ENCODE measurements at places on chromosomes 7 and 10.
A peak's percentile ranks its signal among the peaks of the same experiment; 100 is the strongest.

GRCh38 chr7:113404245-113404644 lies 285.9 kb upstream of the SMIM30 start:
- DNase-seq, result no peak

- no peak for DNase-seq
Measured at GRCh38 chr10:108462005-108462404, 1297.5 kb upstream of the SORCS1 start.

- no peak for DNase-seq
Measured at GRCh38 chr10:103640436-103641181, 147.1 kb downstream of the NEURL1 start.

DNA sequence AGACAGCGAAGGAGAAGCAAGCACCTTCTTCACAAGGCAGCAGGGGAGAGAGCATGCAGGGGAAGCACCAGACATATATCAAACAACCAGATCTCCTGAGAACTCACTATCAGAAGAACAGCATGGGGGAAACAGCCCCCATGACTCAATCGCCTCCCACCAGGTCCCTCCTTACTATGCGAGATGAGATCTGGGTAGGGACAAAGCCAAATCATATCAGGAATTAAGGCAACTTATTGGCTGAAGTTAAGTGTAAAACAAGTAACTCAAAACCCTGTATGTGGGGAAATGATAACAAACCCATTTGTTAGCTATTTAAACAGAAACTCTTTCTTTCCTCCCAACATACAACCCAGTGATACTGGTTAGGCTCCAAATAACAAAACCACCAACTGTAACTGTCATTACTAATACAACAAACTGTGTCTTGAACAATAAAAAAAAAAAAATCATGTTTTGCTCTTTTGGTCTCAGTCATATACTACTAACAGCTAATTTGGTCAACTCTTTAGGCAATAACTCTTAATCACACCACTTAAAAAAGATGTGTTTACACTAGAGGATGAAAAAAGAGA lies 57.8 kb downstream of the MINDY3 start:
- DNase-seq, result no peak

DNA sequence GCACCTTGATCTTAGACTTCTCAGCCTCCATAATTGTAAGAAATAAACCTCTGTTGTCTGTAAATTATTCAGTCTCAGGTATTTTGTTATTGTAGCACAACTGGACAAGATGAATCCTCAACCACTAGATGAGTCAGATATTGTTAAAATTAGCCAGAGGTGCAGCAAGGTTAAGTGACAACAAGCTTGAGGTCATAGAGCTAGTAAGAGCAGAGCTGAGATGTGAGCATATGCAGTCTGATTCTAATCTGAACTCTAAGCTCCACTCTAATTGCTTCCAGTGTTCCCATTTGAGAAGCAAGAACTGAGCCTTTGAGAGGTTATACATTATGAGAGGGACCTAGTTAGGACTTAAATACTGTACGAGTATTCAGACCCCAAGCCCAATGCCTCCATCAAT lies 93.1 kb downstream of the FZD1 start:
- no peak for DNase-seq

DNA sequence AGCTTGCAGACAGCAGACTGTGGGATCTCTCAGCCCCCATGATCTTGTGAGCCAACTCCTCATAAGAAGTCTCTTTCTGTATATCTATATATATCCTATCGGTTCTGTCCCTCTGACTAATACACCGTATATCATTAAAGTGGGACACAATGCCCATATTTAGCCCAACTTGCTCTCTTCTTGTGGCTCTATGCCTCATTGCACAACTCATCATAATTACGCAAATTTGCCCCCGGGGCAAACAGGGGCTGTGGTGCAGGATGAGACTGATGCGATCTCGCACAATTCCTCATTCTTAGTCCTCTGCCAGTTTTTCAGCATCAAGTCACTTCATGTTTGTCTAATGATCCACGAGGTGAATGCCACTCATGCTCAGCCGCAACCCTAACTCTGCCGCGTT lies 183.2 kb downstream of the PRPF18 start:
- DNase-seq, result no peak

- DNase-seq, result no peak
Measured at GRCh38 chr7:29331163-29331562, 136.6 kb downstream of the CHN2 start.

GRCh38 chr7:880450-880849 lies 4.1 kb downstream of the GET4 start:
- DNase-seq, result no peak

GRCh38 chr7:132321387-132321786 lies 254.9 kb downstream of the PLXNA4 start:
- DNase-seq, result no peak

DNA sequence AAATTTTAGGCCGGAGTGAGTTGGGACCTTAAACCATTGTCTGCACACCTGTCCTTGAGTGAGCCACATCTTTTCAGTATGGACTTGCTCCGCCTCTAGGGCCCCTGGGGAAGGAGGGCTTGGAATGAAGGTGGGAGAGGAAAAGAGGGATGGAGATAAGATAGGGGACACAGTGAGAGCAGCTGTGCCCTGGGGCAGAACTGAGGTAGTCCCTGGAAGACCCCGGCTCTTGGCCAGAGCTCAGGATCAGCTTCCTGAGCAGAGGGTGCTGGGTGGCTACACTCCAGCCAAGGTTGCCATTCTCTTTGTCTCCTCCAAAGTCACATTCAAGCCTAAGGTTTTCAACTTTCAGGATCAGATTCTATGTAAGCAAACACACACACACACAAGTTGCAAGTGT lies 82.0 kb downstream of the MKI67 start:
- DNase-seq, result no peak

GRCh38 chr7:128075242-128076095 lies 44.2 kb upstream of the LRRC4 start:
- DNase-seq, result no peak

- DNase-seq, result no peak
Measured at GRCh38 chr10:118672766-118673715, 77.6 kb upstream of the PRLHR start.

- no peak for DNase-seq
Measured at GRCh38 chr10:50605269-50605950, 18.3 kb downstream of the SGMS1 start.

DNA sequence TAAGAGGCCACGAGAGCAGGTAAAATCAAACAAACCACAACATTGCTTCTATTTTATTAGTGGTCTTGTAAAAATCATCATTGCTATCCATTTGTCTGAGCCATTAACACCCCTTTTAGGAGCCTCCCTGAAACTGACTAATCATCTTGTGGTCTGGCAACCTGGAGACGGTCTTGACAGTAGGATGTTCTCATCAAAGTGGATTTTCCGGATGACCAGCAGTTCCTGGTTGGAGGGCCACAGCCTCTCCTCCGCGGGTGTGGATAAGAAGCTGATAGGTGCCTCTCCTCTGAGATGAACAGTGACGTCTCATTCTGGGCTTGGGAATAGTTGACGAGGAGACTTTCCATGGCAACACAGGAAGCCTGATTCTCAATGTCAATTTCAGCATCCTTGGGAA lies 490.7 kb downstream of the TYW1 start:
- DNase-seq, result no peak

DNA sequence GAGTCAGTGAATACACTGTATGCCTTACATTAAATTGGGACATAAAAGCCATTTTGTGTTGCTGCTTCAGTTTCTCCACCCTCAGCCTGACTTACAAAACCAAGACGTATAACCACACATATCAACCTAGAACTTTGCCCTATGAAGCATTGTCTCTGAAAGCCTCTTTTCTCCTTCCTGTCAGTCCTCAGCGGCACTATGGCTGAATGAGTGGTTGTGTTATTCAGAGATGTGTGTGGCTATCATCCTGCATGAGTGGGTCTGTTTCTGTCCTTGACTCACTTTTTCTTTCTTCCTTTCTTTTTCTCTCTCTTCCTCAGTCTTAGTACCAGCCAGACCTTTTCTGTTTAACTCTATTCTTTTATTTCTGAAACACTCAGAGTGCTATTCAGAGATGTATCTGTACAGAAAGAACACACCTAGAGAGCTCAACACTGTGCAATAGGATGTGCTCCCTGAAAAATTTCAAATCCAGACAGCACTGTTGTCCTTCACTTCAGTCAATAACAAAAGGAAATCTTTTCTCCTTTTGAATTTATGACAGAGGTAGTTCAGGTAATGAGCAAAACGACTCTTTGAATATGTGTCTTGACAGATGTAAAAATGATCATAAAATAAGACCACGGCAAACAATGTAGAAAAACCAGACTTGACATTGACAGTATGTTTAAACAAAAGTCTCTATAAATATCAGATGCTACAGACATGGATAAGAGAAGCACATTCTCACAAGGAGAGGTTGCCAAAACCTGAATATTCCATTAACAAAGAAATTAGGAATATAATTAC lies 163.3 kb upstream of the FEZF1 start:
- DNase-seq, result no peak

- DNase-seq, result no peak
Measured at GRCh38 chr10:88952647-88953111, at the start of gene ACTA2. TSS of gene ACTA2 (minus strand) at chr10:88952773. CDS start at chr10:88948930, 3,843 bp downstream.

- no peak for DNase-seq
Measured at GRCh38 chr10:69801434-69802315, at the start of gene COL13A1. TSS of gene COL13A1 (plus strand) at chr10:69801906. CDS start at chr10:69802424, 518 bp downstream.

GRCh38 chr7:83798489-83798888 lies 149.6 kb upstream of the SEMA3E start:
- no peak for DNase-seq

DNA sequence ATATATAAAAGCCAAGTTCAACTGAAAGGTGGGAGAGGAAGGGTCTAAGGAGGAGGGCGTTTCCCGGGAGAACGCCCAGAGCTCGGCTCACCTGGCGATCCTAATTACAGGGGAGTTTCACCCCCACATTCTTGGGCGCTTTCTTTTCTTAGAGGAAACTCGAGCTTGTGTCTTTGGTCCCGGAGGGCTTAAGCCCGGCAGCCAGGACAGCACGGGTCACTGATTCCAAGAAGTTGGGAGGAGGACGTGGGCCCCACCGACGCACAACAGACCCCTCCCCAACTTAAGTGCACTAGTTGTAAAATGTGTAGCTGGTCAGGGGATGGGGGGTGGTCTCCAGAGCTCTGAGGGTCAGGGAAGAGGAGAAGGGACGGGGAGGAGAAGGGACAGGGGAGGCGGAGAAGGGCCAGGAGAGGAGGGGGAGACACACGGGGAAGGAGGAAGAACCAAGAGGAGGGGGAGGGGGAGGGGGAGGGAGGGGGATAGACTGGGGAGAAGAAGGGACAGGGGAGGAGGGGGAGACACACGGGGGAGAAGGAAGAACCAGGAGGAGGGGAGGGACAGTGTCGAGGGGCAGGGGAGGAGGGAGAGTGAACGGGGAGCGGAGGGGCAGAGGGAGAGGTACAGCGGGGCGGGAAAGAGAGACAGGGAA lies 874 bp downstream of the BAIAP2L1 start:
- DNase-seq, result no peak

GRCh38 chr10:131938681-131939080 lies 37.9 kb downstream of the PPP2R2D start:
- no peak for DNase-seq

DNA sequence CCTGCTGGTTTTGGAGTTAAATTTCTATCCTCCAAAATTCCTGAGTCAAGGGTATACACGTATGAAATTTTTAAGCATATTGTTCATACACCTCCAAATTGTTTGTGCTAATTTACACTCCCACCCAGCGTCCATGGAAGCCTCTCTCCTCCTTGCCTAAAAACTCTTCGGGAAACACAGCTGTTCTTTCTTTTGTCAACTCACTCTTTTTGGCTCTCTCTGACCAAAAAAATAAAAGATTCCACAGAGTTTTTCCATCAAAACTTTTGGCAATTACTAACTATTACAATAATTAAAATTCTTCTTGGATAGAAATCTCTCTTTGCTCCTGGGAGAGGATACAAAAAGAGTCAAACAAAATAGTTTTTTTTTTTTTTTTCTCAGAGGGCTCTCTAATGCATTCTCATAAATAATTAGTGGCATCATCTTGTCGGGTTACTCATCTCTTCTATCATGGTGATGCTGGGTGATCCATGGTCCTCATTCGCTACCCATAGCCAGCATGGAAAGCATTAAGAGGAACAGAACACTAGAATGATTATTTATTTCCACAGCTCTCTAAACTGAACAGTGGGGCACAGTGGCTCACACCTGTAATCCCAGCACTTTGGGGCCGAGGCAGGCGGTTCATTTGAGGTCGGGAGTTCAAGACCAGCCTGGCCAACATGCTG lies 310.7 kb downstream of the SFMBT2 start:
- DNase-seq, result no peak

GRCh38 chr10:98038288-98038687 lies 7.9 kb upstream of the CRTAC1 start:
- no peak for DNase-seq

- DNase-seq, result no peak
Measured at GRCh38 chr10:74651565-74651964, 174.8 kb upstream of the KAT6B start.

DNA sequence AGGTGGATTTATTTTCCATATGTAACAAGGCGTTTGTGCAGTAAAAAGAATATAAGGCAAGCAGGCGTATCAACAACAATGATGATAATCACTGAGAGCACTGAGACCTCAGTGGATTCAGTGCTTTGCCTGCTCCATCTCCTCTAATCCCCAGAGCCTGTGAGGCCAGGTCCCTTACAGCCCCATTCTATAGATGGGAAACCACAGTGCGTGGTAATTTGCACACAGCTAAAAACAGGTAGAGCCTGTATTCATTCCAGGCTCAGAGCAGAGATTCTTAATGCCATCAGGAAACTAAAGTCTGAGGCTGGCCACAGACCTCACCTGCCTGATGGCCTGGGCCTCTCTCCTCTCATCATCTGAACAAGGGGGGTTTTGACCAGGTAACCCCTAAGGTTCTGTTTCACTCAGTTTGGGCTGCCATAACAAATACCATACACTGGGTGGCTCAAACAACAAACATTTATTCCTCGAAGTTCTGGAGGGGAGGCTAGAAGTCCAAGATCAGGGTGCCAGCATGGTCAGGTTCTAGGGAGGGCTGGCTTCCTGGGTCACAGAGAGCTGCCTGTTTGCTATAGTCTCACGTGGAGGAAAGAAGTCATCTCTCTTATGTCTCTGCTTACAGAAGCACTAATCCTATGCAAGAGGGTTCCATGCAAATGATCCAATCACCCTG lies 10.3 kb upstream of the RASSF4 start:
- DNase-seq, result peak; percentile 1

GRCh38 chr7:901388-902154 lies 25.2 kb downstream of the GET4 start:
- peak; percentile 68 for DNase-seq

GRCh38 chr7:36047091-36047658 lies 105.9 kb upstream of the EEPD1 start:
- DNase-seq, result no peak

DNA sequence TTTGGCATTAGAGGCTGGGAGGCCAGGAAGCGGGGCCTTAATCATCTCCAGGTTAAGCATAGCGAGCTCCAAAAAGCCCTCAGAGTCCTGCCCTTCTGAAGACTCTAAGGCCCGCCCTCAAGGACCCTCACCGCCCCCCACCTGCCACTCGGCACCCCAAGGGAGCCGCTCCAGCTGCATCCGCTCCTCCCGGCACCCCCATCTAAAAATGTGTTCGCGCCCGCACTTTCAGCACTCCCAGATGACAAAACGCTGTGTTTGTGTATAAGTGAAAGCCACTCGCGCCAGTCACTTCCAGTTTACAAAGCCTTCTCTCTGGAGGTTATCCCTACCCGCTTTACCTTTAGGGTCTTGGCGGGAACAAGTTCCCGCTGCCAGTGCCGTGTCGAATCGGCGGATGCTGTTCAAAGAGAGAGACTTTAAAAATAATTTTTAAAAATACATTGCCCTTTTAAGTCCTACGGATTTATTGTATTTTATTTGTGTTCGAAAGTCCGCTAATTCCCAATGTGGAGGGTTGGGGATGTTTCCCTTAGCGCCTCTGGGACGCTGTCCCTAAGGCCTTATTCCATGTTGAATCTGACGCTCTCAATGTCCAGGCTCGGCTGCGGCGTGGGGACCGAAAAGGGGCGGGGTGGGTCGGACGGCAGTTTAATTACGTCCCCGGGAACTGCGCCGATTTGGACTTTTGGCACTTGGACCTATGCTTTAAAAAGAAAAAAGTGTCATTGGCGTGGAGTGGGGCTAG lies at the start of the genes DCLRE1A and NHLRC2:
Gene DCLRE1A (minus strand): TSS at position 70 of the 748 bp plus-strand sequence. CDS start 900 bp downstream, outside the sequence.
Gene NHLRC2 (plus strand): TSS at position 649 of the 748 bp plus-strand sequence. CDS start 212 bp downstream, outside the sequence.
- DNase-seq, result peak; percentile 67

All from activated CD4-positive, alpha-beta memory T cell treated with anti-CD3 and anti-CD28 coated beads, Interleukin-2, amount 10 ng/mL, durations not matched to agents 7 days and 5 days (primary cell).